ENCODE measurements at places on chromosomes 6 and 20. TPM values are rescaled to one million over a fixed set of nuclear protein-coding genes. Genes with fewer than 3 reads are reported as not detected.

GRCh38 chr6:28597217-28597835, 71.6 kb downstream of the GPX5 start:
- DNase-seq, result no peak

DNA sequence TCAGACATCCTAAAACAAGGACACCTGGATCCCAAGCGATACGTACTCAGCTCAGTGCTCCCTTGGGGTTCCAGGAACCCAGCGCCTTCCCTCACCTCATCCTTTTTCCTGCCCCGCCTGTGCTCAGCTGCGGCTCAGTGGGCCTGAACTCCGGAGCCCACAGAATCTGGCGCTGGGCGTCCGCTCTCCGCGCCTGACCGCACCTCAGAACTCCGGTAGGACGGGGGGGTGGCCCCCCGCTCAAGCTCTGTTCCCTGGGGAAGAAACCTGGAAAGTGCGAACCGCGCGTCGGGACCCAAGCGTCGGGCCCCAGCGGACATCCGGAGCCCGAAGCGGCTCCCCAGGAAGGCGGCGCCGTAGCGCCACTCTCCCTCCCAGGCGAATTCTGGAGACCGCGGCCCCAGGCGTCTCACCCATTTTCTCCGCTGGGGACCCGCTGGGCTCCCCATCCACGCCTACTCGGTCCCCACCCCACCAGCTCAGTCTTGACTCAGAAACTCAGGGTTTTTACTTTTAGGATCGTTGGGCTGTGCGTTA, 336 bp upstream of the LY6G5C start:
- DNase-seq, result no peak

DNA sequence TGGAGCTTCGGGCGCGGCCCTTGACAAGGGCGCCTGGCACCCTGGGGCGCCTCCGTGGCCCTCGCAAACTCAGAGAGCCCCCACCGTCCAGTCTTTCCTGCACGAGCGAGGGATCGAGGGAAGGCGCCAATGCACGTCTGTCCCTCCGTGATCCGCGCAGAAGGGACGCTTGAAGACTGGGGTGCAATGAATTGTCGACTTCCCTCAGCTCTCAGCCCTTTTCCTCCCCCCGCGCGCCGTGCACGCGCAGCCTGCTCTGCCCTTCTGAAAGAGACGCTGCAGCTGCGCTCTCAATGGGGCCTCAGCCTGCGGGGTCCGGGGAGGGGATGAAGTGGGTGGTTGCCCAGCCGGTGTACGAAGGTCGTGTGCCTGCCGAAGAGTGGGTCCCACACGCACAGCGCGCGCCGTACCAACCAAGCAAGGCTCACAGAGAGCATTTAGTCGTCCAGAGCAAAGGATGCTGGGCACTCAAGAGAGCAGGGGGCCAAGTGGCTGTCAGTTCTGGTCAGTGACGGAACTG, 5.5 kb upstream of the SOX4 start:
- no peak for DNase-seq

Gene POU5F1
- 0.98 TPM for total RNA-seq

Gene TEAD3
- total RNA-seq, result 29.0 TPM

Measured in vagina (tissue), 2 donors.